ENCODE measurements at places on chromosomes 1 and 21.

- DNase-seq = no peak
Measured at GRCh38 chr1:101996825-101997465, at the start of gene OLFM3. OLFM3 (minus strand) TSS chr1:101996926.

- no peak for DNase-seq
Measured at GRCh38 chr1:46411601-46412341, 17.7 kb downstream of the FAAH start.

DNA sequence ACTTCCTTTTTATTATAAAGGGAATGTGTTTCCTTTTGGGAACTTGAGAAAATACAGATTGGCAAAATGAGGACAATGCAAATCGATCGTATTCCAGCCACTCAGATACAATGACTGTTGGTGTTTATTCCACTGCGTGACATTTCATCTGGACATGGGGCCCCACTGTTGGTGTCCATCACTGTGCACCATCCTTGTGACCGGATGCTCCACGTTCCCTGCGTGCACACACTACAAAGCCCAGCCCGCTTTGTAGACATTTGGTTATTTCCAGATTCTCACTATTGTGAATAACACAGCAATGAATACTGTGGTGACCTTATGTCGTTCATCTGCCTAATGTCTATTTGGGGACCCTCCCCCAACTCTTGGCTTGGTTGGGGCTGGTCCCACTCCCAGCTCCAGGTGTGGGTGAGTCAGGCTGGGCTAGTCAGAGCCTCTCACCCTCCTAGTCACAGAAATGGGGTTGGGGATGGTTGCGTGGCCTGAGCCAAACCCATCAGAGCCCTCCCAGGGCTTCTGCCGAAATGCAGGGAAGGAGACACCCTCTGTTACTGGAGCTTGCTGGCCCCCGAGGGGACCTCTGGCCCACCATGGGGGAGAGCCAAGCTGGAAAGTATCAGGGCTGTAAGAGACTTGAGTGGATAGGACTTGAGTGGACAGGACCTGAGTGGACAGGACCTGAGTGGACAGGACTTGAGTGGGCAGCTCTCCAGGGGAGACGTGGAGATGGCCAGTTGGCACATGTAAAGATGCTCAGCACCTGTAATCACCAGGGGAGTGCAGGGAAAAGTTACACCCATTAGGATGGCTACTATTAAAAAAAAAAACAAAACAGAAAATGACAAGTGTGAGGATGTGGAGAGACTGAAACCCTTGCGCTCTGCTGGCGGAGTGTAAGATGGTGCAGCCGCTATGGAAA is 57.1 kb upstream of the ADARB1 start:
- DNase-seq = no peak

GRCh38 chr1:48470481-48470855 is 1.5 kb downstream of the SPATA6 start:
- no peak for DNase-seq

GRCh38 chr1:3314491-3315381 is 139.7 kb upstream of the ARHGEF16 start:
- DNase-seq = no peak

DNA sequence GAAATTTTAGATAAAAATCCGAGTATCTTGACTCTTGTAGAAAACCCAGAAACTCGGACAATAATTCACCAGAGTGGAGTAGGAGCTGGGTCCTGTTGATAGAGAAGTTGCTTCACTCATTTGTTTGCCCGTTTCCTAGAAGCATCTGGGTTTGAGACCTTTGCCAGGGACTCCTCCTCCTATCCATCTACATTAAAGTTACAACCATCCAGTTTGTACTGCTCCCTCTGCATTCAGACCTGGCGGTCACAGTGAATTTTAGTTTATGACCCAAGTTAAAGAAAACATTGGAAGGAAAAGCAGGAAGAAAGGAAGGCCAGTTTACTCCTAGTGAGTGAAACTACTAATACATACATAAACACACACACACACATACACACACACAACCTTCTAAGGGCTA is 64.6 kb downstream of the CLDN17 start:
- no peak for DNase-seq

Measured in bone marrow (tissue), 2 donors.